ENCODE measurements at places on chromosomes 11 and 22.

DNA sequence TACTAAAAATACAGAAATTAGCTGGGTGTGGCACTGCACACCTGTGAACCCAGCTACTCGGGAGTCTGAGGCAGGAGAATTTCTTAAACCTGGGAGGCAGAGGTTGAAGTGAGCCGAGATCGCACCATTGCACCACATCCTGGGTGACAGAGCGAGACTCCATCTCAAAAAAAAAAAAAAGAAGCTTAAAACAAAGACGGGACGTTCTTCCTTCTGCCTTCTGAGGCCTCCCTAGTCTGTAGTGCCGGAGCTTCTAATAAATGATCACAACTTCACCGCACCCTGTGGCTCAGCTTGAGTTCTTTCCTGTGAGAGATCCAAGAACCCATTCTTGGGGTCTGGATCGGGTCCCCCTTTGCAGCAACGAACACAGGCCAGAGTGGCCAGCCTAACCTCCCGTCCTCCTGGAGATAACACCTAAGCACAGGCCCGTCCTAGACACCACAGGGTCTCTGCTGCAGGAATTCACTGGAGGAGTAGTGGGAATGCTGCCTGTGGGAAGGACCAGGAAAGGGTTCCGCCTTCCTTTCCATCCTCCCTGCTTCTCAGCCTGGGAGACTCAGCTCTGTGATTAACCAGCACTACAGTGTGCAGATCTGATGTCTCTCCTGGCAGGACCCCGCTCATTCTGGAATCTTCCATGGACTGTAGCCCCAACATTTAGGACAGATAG lies 2.2 kb upstream of the APOBEC3H start:
- DNase-seq = no peak

- peak; percentile 83 for DNase-seq
These were observed 67.7 kb downstream of the BCL2L13 start for GRCh38 chr22:17705951-17706900.

- peak; percentile 92 for DNase-seq
These were observed 716.4 kb downstream of the KCNA4 start for GRCh38 chr11:29300420-29300819.

GRCh38 chr11:62081378-62082291 lies 42.2 kb upstream of the INCENP start:
- DNase-seq = peak; percentile 32

- DNase-seq = peak; percentile 20
These were observed 60.7 kb downstream of the TTC17 start for GRCh38 chr11:43419460-43419859.

GRCh38 chr22:31246687-31247086 lies 34.6 kb downstream of the LIMK2 start:
- no peak for DNase-seq

GRCh38 chr11:69292221-69292648 lies 1.7 kb upstream of the MYEOV start:
- no peak for DNase-seq

DNA sequence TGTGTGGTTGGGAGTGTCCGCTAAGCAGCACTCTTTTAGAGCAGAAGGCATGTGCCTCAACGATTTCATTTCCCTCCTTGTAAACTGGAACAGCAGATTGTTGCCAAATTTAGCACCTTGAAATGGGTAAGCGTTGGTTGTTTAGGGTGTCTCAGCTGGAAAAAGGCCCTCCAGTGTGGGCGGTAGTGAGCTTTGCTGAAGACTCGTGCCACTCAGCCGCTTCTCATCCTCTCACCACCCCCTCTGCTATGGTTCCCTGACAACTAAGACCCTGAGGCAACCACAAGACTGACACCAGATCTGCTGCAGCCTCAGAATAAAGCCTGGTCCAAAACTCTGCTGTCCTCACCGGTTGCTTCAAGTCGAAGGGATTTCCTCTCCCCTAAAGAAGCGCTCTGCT lies 9.9 kb upstream of the FERMT3 start:
- DNase-seq = no peak

DNA sequence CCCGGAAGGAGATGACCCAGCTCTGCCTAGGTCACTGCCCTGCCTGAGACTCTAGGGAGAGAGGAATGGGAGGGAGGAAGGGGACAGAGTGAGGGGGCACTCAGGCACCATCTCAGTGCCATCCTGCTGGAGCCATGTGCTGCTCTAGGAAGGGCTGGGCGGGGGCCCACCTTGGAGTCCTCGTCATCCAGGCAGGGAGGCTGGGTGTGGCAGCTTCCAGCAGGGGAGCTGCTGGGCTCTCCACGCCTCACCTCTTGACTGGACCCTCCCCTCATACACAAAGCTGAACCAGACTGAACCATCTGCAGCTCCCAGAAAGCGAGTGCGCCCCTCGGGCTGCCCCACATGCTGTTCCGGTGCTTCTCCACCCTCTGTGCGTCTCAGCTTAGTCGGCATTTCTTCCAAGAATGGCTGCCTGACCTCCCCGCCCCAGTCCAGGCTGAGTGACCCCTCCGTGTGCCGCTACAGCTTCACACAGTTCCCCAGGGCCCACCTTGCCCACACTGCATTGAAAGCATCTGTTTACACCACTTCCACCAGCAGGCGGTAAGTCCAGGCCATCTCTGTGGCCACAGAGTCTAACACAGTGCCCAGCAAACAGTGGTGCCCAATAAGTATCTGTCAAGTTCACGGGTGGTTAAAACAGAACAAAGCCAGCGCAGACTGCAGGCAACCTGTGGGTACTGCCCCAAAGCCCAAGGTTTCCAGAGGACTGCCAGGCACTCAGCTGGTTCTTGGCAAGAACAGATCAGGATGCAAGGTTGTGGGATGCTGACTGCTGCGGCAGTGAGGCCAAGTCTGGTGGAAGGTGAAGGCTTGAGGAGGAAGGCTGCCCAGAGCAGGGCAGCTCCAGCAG lies 9.4 kb upstream of the TRIM29 start:
- no peak for DNase-seq

GRCh38 chr11:94583866-94584500 lies 16.8 kb downstream of the PIWIL4 start:
- no peak for DNase-seq

- DNase-seq = no peak
These were observed 142.8 kb downstream of the COMMD9 start for GRCh38 chr11:36146437-36146836.

Data from HS-5 (cell line).